ENCODE measurements at places on chromosomes 7 and 10.

DNA sequence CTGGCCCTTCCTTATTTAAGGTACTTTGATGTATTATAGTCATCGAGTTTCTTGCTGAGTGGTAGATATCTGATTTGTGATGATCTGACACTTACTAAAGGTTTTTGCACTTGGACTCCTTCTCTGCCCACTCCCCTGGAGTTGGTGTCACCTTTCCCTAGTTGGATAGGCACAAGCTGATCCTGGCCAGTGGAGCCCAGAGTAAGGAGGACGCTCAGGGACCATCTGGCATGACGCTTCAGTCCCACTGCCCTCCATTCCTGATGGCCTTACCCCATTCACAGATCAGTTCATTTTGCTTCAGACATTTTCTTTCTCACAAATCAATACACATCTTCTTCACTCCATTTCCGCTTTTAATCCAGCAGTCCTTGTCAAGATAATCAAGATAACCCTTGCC is 20.1 kb downstream of the ASB15 start:
- no peak for DNase-seq

- no peak for DNase-seq
These were observed 21.8 kb downstream of the STAM start for GRCh38 chr10:17665747-17666146.

DNA sequence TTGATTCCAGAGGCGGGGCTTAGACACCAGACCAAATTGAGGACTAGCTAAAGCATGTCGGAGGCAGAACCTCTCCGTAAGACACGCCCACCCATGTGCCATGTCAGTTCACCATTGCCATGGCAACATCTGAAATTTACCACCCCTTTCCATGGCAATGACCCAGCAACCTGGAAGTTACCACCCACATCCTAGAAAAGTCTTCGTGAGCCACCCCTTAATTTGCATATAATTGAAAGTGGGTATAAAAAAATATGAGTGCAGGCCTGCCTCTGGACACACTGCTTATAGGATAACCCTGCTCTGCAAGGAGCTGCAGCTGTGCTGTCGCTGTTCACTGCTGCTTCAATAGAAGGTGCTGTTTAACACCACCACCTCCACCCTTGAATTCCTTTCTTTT is 28.0 kb downstream of the TMEM270 start:
- no peak for DNase-seq

DNA sequence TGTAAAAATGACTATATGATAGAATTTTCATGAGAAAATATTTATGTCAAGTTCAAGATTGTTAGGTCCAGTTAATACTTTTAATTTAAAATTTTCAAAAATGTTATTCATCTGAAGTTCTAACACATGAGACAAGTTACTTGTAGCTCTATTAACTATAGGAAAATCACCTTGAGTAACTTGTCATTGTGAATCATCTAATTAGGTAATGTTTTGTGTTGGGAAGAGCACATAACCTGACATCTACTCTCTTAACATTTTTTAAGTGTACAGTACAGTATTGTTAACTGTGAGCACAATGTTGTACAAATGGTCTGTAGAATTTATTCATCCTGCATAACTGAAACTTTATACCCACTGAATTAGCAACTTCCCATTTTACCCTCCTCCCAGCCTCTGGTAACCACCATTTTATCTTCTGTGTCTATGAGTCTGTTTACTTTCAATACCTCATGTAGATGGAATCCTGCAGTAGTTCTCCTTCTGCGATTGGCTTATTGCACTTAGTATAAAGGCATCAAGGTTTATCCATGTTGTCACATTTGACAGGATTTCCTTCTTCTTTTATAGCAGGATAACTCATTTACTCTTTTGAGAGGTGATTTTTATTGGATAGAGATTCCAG is 54.6 kb downstream of the ARL4A start:
- DNase-seq, result no peak
